Stimulated activated effector memory CD8-positive, alpha-beta T cell treated with anti-CD3 and anti-CD28 coated beads, Interleukin-12 subunit alpha, Interleukin-12 subunit beta, amount 100 ng/mL, for 72 hours (primary cell): ENCODE measurements at places on chromosomes 5 and 9.

- DNase-seq, result no peak
Measured at GRCh38 chr5:61731267-61731945, 399.3 kb downstream of the ZSWIM6 start.

DNA sequence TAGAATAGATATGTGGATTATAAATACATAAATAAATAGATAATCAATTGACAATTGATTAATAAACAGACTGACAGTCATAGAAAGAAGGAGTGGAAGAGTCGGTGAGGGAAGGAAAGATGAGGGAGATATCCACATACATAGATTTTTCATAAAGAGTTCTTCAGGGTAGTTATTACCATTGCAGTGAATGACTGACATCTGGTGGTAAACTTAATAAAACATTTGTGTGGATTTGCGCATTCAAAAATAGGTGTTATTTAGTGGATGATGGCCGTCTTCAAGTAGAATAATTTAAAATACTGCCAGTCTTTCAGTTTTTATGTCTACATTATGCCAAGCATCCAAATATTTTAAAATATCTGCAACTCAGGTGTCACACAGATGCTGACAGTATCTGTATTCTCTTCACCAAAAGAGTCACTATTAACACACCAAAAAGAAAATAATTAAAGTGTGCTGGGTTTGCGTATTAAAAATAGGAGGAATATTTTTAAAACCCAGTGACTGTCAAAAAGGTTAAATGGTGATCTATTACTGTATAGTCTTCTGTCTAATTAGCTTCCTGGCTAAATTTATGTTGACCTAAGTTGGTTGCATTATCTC is 78.8 kb downstream of the GIN1 start:
- DNase-seq, result no peak

DNA sequence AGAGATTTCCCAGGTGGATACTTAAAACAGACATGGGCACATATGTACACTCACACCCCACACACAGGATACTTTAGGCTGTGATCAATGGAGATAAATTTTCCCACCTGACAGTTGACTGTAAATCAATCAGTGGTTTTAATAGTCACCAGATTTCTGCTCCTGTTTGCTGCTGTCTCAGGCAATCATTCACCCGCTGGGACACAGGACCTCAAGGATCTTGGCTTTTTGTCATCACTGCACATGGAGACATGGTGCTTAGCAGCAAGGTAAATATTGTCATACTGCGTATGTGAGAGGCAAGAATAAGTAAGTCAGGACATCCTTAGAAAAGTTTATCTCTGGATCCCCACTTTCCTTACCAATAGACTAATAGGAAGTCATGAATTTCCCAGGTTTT is 60.8 kb upstream of the KLF9 start:
- DNase-seq, result no peak

DNA sequence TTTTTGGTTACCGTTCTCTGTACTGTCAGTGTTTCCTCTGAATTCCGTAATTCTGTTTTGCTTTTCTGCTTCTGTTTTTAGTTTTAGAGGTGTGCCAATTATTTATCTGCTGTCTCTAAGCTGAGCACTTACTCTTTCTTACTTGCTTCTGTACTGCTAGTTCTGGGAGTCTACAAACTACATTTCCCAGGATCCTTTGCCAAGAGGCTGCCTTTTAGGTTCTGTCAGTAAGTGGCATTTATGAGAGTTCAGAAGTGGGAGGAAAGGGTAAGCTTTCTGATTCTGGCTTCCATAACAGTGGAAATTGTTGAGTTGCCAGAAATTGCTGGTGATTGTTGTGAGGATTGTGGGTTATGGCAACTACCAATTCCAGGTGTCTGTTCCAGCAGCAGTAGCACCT is 102.4 kb downstream of the OSTF1 start:
- DNase-seq, result no peak

DNA sequence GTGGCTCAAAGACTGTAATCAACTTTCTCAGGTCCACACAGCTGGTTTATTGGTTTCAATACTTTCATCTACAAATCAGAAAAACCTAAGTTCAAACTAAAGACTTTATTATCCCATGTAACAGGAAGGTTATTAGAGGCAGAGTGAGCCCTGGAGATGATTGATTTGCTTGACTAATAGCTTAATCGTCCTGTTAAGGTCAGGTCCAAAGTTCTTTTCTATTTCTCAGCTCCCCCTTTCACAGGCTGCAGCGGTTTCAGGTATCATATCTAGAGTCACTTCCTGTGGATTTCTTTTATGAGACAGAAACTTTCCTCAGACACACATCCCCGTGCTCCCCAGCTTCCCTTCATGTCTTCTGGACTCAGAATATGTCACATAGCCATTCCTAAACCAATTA is 166.4 kb downstream of the PRELID2 start:
- DNase-seq, result no peak

- DNase-seq, result no peak
Measured at GRCh38 chr5:98050583-98050982, 722.9 kb upstream of the RGMB start.

DNA sequence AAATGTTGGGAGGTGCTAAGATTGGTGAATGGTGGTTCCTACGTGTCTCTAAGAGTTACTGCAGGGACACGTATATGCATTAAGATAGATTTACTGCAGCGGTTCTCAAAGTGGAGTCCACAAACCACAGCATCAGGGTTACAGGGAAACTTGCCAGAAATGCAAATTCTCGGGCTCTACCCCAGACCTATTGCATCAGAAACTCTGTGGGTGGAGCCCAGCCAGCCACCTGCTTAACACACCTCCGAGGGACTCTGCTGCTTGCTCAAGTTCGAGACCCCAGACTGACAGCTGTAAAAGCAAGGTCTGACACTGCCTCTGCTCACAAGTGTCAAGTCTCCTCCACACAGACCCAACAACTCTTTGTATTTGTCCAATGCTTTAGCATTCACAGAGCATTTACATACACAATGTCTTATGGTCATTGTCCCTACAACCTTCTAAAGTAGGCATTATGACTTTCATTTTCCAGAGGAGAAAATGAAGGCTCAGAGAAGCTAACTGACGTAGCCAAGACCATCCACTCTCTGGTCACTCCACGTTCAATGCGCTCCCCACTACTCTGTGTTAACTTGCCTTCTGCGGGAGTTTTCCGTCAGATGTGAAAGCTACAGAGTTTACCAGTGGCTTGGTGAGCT is 48.8 kb downstream of the HSD17B3 start:
- DNase-seq, result no peak

DNA sequence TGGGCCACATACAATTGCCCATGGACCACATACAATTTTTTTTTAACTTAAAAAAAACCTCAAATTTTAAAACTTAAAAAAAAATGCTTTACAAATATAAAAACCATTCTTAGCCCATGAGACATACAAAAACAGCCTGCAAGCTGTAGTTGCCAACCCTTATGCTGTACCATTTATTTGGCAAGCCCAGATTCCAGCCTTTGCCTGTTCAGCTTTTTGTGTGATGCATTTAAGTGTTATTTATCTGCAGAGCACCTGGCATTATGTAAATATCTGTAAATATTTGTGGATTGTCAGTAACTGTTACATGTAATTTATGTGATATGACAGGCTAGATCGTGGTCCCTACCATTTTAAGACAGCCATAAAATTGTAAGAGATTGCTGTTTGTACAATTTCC is 32.6 kb downstream of the HEXB start:
- no peak for DNase-seq

DNA sequence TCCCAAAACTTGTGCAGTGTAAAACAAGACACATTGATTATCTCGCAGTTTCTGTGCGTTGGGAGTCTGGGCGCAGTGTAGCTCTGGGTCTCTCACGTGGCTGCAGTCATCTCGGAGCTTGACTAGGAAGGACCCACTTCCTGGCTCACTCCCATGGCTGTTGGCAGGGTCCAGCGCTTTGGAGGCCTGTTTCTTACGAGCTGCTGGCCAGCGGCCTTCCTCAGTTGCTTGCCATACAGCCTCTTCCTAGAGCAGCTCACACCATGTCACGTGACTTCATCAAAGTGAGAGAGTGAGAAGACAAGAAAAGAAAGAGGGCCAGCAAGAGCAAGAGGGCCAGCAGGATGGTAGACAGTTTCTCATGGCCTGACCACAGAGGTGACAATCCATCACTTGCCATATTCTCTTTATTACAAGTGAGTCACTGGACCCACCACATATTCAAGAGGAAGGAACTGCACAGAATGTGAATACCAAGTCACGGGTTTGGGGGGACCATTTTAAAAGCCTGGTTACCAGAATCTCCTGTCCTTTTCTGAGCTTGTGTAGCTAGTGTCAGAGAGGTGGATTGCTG is 36.2 kb downstream of the MCCC2 start:
- no peak for DNase-seq

- no peak for DNase-seq
Measured at GRCh38 chr5:67163863-67164595, 32.6 kb downstream of the CD180 start.

DNA sequence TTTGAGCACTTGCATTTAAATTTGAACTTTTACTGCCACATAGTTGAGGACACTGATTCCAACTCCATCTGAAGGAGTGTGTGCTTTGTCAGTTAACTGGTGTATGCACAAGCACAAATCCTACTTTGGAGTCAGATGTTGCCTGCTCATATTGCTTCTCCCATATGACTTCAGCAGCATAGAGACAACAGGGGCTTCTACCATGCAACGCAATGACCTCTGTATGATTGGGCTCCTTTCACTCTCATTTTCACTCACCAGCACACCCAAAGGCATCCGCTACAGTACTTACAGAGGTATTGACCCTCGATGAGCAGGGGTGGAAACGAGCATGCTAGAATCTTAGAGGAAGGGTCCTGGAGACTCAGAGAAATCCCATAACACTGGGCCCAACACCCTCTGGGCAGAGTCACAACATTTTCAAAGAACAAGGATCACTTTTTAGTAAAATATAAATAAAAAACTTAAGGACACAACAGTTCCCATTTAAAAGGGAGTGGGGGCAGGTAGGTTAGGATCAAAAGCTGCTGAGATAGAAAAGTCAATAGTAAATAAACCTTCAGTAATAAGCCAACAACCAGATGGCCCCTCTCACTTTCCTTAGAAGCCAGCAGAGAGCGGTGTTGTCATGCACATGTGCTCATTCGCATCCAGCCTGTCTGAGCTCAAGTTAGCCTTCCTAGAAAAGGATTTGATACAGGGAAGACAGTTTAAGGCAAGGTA is 203.8 kb downstream of the SNCAIP start:
- no peak for DNase-seq

DNA sequence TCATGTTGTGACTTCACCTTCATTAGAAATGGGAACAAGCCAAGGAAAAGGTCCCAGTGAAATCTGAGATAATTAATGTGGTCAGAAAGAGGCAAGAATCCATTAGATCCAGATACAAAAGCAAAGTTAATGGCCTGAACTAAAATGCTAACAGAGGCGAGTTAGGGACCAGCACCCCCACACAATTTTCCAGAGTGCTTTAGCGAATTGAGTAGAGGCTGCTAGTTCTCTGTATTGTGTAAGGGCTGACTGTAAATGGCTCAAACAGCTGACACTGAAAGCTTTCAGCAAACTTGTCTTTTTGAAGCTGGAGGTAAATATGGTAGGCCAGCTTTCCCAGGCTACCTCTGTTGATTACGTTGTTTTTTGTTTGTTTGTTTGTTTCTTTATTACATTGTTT is 75.5 kb downstream of the CSNK1A1 start:
- DNase-seq, result no peak
